ENCODE measurements at places on chromosomes 6 and 20. TPM values are rescaled to one million over a fixed set of nuclear protein-coding genes. Genes with fewer than 3 reads are reported as not detected.

Gene PSORS1C1
- total RNA-seq = 0.37 TPM

Gene CDKAL1
- 10.3 TPM for total RNA-seq

- no peak for DNase-seq
Measured at GRCh38 chr20:1952737-1953530, 40.9 kb downstream of the PDYN start.

GRCh38 chr6:154276810-154277628, 79.6 kb downstream of the IPCEF1 start:
- DNase-seq = peak; percentile 13

DNA sequence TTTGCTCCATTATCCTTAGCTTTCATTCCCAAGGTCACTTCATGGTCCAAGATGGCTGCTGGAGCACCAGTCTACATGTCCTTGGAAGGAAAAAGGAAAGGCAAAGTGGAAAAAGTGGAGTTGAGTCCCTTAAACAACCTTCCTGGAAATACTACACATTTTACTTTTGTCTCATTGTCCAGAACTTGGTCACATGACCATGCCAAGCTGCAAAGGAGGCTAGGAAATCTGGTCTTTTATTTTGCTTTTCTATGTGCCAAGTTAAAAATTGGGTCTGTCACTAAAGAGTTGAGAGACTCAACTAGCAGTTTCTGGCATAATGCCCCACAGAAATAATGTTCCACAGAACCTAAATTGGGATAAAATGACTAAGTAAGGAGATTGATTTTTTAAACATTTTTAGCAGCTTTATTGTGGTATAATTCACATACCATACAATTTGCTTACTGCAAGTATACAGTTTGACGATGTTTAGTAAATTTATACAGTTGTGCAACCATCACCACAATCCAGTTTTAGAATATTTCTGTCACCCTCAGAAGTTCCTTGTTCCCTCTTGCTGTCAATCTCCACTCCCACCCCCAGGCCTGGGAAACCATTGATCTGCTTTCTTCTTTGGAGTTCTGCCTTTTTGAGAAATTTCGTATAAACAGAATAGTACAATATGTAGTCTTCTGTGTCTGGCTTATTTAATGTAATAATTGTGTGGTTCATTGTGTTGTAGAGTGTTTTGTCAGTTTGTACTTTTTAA, 5.6 kb upstream of the CHD6 start:
- no peak for DNase-seq

DNA sequence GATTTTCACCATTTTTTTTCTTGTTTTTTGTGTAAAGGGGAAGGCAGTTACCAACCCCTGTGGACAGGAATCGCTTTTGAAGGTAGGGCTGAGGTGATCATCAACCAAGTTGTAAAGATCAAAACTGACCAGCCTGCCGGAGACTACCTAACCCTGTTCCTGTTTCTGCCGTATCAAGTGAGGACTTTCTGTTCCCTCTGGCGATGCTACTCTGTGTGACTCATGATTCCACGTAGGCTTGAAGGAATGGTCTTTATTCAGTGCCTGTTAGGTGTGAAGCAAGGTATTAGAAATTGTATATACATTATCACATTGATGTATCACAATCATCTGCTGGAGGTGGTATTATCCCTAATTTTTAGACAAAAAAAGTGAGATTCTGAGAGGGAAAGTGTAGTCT, 161.3 kb downstream of the SOX4 start:
- DNase-seq = no peak

GRCh38 chr6:135231469-135231844, 50.3 kb downstream of the MYB start:
- DNase-seq = no peak

DNA sequence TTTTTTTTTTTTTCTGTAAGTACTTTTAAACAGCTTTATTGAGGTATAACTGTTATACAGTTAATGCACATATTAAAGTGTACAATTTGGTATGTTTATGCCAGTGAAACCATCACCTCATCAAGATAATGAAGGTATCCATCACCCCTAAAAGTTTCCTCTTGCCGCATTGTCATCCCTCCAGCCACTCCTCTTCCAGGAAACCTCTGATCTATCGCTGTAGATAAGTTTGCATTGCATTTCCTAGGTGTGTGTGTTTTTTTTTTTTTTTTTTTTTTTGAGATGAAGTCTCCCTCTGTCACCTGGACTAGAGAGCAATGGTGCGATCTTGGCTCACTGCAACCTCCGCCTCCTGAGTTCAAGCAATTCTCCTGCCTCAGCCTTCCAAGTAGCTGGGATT, 3.1 kb downstream of the SLX4IP start:
- no peak for DNase-seq

DNA sequence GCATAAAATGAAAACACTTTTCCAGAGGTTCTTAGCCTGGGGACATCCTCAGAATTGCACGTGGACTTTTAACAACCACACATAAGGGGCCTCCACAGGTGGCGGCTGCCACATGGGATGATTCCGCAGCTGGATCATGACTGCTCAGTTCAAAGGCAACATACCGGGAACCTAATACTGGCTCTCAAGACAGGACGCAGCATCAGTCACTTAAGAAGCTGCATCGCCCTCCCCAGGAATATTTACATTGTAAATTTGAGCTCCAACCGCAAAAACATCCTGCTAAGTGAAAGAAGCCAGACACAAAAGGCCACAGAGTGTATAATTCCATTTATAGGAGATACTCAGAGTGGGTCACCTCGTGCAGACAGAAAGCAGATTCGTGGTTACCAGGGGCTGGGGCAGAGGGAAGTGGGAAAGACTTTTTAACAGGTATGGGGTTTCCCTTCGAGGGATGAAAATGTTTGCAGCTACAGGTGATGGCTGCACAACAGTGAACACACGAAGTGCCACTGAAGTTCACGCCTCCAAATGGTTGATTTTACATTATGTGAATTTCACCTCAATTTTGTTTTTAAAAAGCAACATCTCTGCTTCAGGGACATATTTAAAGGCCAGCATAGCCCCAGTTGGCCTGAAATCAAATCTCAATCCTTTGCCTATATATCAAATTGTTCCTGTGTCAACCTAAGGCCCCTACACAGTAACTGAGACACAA, 141.5 kb downstream of the BMP7 start:
- DNase-seq = no peak

All from NCI-H460 (cell line).